ENCODE measurements at places on chromosomes 5 and 9.

GRCh38 chr9:124693403-124693802 is 77.7 kb downstream of the NR6A1 start:
- no peak for DNase-seq

GRCh38 chr5:125865166-125865815 is 557.9 kb upstream of the GRAMD2B start:
- no peak for DNase-seq

DNA sequence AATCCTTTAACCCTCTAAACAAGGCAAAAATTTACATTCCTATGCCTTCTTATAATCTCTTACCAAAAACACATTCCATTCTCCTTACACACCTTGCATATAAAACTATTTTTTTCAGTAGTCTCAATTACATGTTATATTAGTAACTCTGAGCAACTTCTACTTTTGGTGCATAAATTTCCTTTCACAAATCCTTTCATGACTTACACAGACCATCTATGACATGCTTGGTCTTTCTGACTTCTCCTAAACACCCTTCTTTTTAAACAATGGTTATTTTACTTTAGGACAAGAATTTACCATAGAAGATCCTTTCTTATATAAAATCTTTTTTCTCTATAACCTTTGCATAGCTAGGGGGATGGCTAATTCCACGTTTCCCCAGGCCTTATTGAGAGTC is 208.0 kb upstream of the ARRDC3 start:
- DNase-seq: no peak

DNA sequence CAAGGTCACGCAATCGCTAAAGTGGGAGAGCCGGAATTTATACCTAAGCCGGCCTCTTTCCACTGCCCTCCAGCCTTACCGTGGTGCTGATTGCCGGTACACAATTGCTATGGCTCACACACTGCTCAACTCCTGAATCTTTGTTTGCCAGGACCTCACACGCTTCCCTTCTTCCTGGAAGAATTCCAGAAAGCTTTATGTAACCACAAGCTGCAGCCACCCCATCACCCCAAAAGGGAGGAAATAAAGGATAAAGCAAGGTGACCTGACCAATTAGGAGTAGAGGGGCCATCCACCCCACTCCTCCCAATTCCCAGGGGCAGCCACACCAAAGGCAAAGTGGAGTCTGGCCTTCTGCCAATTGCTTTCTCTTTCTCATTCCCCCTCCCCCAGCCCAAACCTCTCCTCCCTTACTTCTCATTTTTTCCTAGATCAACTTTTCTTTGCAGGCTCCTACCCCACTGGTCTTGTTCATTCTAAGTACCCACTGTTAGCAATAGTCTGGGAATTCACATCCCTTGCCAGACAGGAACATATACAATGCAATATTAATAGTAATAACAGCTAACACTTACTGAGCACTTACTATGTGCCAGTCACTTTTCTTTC is 18.0 kb upstream of the CDC23 start:
- DNase-seq: no peak

DNA sequence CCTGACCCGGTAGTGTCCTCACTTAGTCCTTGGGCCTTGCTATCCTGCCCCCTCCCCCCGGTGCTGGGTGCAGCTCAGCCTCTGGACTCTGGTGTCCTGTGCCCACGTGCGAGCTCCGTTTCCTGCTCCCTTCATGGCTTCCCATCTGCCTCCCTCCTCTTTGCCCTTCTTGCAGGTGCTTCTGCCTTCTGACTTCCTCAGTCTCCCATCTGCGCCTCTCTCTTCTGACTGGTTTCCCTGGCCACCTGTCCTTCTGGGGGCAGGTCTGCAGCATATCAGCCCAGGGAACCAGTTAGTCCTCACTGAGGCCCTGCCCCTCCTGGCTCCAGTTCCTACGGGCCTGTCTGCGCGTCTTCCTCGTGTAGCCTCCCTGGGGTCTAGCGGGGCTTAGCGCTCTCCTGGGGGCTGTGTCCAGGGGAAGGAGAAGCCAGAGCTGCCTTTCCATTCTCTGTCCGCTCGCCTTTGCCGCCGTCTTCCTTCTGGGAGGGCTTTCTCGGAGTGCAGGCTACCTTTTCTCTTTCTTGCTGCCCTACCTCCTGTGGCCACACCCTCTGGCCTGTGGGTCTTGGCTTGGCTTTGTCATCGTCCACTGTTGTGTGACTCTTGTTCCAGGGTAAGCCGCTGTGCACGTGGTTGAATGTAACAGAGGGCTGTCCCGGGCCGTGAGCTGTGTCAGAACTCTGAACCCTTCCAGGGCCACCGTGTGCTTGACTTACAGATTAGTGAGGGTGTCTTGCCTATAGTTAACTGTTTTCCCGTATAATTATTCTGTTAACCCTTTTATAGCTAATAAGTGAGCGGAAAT is 51.8 kb downstream of the EHMT1 start:
- DNase-seq: no peak

GRCh38 chr5:93307557-93307956 is 273.5 kb downstream of the NR2F1-AS1 start:
- no peak for DNase-seq

- peak; percentile 21 for DNase-seq
These were observed 92.8 kb upstream of the RAD23B start for GRCh38 chr9:107190061-107190935.

GRCh38 chr9:78811622-78812276 is 514.8 kb downstream of the PSAT1 start:
- no peak for DNase-seq

DNA sequence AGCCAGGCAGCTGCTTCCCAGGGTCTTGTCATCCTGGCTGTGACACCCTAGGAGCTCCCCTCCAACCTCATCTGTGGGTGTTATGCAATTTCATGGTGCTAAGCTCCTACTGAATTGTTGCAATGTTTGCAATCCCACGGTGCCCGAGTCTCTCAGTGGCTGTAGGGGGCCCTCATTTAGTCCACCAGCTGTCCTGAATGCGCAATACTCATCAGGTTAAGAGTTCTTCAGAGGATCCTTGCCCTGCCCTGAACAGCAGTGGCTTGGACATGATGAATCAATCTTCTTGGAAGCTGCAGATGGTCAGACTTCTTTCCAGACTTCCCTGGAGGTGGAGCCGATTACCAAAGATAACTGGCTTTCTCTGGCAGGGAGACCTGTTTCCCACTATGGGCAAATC is 584.1 kb downstream of the CCDC171 start:
- no peak for DNase-seq

DNA sequence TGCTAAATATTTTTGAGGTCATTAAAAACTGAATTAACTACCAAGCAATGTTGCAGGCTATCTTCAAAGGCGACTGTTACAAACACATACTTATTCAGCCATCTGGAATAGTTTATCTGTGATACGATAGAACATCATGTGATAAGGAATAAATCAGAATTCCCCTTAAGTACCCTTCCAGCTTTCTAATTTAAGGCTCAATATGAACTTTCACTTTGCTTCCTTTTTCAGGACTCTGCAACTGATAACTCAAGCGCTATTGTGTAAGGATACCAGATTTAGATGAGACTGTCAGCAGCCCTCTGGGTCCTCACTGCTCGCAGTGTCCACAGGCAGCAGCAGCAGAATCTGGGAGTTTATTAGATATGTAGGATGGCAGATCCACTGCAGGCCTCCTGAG is 416.3 kb downstream of the SPATA31D1 start:
- no peak for DNase-seq

DNA sequence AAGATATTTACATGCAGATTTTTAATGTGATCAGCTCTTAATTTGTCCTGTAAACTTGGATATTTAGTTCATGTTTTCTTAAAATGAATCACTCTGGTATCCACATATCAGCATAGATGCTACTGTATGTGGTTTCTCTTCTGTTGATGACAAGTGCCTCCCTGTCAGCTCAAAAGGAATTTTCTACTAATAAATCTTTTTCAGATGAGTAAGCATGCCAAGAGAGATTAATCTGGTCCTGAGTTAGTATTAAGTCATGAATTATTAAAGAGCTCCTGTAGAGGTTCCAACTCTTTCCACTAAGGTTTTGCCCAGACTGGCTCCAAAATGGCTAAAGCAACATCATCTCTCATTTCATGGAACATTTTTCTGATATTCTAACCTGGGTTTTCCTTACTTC is 129.2 kb downstream of the GOLPH3 start:
- DNase-seq: no peak

DNA sequence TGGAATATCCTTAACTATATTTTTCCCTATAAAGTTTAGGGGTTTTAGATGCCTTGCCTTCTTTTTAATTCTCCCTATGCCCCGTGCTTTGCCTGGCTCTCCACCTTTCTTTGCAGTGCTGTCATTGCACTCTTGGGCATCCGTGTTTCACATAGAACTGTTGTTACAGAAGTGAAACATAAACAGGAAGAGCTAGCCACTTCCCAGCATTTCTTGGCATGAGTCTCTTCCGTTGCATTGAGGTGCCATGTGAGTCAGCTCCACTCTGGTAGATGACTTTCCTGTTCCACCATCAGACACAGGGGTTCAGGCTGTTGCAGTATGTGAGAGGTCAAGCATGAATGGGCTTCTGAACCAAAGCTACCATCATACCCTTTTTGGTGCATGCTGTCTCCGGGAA is 73.4 kb downstream of the ANGPTL2 start:
- DNase-seq: peak; percentile 69

All from AG04450 (cell line).